BE2C (cell line): ENCODE measurements at places on chromosomes 5 and 9.

DNA sequence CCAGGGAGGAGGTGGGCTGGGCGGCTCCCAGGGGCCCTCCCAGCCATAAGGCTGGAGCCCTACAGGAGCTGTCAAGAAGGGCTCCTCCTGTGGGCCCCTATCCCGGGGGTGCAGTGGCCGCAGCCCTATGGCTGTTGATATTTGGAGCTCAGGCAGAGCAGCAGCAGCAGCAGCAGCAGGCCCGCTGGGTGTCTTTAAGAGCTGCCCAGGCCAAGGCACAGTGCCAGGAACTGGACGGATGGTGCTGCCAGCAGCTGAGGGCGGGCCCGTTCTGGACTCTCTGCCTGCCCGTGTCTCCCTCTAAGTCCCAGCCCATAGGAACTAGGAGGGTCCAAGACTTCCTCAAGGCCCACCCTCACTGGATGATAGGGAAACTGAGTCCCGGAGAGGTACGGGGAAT, 3.6 kb downstream of the AK1 start:
- peak; percentile 50 for DNase-seq

DNA sequence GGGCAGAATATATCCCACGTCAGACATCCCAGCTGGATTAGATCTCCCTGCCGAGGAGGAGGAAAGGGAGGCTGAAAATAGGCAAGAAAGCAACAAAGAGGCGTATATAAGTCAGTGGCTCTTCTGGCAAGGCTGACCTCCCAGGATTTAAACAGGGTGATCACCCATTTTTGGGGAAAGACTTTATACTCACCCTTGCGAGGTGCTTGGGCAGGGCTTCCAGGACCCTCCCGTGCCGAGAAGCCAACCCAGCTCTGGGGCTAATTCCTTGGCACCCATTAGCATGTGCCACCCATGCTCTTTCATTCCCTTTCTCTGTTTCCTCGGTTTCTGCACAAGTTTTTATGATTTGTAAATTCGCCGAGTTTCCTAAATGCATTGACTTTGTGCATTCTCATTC, 230.2 kb upstream of the IRX2 start:
- DNase-seq, result no peak

- peak; percentile 85 for DNase-seq
These were observed 53.9 kb downstream of the CFAP95 start for GRCh38 chr9:69874301-69875060.

DNA sequence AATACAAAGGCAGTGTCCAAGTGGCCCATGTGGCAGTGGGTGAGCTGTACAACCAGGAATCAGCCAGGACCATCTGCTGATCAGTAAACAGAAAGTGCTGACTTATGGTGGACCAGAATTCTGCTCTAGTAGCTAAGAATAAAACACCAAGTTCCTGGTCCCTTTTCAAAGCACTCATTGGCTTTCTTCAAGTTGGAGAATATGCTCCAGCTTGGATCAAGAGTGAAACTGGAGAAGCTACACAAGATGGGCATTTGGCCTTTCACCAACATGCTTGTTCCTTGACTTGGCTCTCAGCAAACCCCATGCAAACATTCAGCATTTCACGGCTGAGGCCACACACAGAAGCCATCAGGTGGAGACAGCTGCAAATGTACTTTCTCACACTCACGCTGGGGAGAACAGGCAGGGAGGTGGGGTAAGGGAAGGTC, 32.1 kb downstream of the MARCHF3 start:
- no peak for DNase-seq

DNA sequence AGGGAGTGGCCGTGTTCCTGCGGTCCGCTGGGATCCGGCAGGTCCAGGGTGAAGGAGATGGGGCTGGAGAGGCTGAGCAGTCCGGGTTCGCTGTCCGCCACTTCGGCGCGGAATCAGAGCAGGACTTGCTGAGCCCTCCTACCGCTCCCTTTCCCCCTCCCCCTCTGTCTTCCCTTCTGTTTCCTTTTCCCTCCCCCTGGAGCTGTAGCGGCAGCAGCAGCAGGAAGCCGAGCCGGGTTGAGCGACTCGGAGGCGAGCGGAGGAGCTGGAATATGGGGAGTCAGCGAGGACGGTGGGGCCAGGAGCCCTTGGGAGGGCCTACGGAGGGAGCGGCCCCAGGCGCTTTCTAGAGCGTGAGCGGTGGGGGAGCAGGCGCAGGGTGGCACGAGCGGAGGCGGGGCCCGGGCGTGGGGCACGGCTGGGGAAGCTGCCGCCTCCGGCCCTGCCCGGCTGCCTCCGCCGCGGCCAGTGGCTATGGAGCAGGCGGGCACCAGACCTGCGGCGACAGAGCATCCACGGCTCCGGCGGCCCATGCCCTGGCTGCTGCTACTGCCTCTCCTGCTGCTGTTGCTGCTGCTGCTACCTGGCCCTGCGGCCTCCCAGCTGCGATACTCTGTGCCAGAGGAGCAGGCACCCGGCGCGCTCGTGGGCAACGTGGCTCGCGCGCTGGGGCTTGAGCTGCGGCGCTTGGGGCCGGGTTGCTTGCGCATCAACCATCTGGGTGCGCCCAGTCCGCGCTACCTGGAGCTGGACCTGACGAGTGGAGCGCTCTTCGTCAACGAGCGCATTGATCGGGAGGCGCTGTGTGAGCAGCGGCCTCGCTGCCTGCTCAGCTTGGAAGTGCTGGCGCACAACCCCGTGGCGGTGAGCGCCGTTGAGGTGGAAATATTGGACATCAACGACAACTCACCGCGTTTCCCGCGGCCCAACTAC, at the start of gene PCDHAC2:
Gene PCDHAC2, plus strand, starts transcription at position 184 of the 933 bp plus-strand sequence. Its CDS starts 291 bp downstream, at position 475.
- DNase-seq, result peak; percentile 81

DNA sequence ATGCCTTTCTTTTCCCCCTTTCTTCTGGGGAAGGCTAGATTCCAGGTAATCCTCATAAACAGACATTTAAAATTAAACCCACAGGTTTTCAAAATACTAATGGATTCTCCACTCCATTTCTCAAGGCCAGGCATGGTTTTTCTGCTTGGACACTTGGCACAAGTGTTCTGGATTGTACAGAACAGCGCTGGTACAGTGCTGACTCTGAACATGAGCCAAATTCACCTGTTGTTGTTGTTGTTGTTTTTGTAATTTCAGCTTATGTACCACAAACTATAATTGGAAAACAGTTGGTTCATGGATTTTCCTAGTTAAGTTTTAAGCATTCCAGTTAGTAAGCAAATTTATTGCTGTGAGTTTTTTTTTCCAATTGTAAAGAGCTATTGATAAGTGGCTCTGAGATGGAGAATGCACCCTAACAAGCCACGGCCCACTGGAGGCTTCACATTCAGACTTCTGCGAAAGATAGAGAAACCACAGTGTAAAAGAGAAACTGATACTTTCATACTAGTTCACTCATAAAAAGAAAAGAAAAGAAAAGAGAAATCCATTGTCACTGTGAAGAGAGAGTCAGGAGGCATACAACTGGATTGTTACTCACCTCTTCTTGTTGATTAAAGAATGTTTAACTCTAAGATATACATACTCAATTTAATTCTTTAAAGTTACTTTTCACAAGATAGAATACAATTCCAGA, 16.2 kb upstream of the ITGA1 start:
- DNase-seq, result no peak

DNA sequence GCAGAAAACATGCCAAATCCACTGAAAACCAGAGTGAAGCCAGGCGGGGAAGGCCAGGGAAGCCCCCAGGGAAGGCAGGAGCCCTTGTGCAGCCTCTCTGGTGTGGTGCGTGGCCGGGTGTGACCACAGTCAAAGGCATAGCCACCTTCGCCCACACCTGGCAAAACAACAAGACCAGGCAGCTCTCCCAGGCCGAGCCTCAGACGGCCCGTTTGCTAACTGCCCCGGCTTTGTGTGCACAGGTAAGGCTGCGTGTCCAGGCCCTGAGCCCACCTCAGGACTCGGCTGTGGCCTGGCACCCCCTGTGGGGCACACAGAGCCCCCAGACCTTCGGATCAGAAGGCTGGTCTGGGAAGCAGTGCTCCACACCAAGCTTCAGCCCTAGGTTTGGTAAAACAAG, 6.1 kb downstream of the TMEM250 start:
- no peak for DNase-seq

- no peak for DNase-seq
These were observed 103.3 kb downstream of the CWC27 start for GRCh38 chr5:64872044-64872443.

DNA sequence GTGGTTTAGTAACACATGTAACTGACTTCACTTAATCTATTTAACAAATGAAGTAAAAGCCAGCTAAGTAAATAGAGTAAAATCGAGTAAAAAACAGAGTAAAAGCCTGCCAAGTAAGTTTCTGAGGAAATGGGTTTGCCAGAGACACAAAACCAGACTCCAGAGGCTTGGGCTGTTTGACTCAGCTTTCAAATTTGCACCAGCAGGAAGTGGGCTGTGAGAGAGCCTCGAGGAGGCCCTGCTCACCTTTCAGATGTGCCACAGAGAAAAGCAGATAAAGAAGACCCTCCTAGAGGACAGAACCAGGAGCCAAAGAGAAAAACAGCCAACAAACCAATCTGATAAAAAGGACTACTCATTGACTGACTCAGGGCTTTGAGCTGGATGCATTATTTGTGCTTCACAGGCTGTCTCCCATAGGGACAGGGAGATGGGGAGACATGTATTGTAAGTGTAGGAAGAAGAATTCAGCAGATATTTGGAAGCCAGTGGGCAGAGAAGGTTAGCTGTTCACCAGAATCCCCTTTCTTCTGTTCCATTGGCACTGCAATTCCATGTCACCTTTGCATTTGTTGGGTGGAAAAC, 14.4 kb upstream of the AMACR start:
- DNase-seq, result no peak

DNA sequence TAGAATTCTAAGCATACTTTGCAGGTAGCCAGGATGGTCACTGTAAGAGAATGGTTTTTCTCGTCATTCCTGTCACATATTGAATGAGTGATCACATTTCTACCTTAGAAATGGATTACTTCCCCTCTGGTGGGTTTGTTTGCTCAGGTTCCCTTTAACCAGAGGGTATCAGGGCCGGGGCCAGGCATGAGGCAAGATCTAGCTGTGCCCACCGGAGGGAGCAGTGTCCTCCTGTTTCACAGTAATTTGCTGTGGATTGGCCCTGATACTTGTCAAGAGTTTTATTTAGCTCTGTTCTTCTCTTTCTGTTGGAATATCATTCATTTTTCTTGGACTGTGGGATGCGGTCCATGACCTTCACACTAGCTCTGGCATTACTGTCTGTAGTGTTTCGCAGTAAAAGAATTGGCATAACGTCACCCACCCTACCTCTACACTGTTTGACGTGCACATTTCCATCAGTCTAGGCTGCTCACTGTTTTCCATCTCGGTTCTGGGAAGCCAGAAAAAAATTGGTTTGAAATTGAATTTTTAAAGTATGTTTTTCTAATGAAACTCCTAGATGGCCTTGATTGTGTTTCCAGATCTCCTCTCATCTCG, 42.4 kb upstream of the ZBED3 start:
- peak; percentile 67 for DNase-seq

DNA sequence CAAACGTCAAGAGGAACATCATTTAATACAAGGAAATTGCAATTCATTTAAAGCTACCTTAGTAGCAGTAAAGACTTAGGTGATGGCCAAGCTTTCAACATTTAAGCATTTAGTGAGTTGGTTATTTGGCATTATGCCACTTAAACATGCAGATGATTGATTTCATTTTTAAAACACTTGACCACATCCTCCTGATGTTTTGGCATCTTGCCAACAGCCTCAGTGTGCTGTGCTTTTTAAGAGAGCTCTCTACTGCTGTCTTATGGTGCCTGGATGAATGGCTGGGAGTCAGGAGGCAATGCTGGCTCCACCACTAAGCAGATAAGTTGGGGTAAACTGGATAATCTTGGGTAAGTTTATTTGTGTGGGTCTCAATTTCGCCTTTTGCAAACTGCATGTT, 364.5 kb downstream of the MAN2A1 start:
- peak; percentile 57 for DNase-seq

- peak; percentile 49 for DNase-seq
These were observed 172.6 kb upstream of the S1PR3 start for GRCh38 chr9:88818495-88819201.

GRCh38 chr5:150671509-150672236, 10.6 kb downstream of the MYOZ3 start:
- DNase-seq, result no peak

DNA sequence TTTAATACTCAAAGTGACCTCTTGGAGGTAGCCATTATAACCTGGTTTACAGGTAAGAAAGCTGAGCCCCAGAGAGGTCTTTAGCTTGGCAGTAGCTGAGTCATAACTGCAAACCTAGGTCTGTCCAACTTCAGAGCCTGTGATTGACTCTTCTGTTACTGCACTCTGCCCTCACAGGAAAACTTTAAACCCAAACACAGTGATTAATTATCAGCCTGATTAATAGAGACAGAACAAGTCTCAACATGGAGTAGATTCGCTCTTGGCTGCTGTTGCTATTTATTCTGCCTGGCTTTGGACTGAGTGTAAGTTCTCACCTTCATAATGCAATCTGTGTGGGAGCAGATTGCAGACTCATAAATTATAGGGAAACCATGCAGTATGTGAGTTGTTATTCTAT, 27.4 kb upstream of the TXN start:
- DNase-seq, result no peak

DNA sequence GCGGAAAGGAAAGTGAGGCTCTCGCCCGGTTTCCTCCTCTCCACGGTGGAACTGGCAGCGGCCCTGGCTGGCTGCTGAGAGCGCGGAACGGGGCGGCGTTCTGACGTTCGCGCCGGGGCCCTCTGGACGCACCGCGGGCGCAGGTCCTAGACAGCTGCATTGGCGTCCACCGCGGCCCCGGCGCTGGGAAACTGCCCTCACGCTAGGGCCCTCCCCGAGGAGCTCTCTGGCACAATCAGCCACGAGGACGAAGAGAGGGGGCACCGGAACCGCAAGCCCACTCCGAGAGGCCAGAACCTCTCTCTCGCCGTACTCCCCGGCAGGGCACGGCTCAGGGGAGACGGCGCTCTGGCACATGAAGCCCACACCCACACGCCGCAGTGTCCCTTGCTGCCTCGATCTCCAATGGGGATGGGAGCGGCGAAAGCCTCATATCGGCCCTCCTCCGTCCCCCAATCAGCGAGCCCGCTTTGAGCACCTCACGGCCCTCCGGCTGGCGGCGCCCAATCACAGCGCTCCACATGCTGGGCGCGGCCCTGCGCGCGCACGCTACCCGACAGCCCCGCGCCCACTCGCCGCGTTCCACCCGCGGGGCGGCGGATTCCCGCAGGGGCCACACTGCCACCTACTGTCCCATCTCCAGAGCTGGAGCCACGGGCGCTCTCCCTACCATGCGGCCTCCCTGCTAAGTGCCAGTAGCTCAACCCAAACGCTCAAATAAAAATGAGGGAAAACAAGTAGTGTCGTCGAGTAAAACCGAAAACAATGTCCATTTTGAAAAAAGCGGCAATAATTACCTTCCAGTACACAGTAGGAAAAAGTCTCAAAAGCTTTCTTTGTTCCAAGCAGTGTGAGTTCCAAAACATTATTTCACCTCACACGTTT, 11.8 kb downstream of the MRPS27 start:
- peak; percentile 99 for DNase-seq

DNA sequence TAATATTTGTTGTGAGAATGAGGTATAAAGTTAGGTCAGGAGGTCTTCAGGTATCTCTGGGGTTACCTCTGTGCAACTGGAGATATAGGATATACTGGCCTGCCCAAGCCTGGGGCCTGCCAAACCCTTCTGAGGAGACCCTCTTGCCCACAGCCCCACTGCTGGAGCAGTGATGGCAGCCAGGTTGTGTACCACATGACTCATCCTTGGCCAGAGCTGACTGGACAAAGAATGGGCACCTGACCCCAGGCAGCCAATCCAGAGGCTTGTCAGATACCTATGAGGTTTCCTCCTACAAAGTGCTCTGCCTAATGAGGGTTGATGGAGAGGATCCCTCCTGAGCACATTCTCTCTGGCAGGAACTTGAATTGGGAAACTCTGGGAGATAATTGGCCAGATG, 56.1 kb upstream of the TBC1D2 start:
- DNase-seq, result no peak

GRCh38 chr9:124769549-124770358, 1.4 kb downstream of the NR6A1 start:
- DNase-seq, result no peak

- DNase-seq, result no peak
These were observed 35.6 kb downstream of the IRX2 start for GRCh38 chr5:2715856-2716255.
